ENCODE measurements at places on chromosomes 11 and 22. TPM values are rescaled to one million over a fixed set of nuclear protein-coding genes. Genes with fewer than 3 reads are reported as not detected.

DNA sequence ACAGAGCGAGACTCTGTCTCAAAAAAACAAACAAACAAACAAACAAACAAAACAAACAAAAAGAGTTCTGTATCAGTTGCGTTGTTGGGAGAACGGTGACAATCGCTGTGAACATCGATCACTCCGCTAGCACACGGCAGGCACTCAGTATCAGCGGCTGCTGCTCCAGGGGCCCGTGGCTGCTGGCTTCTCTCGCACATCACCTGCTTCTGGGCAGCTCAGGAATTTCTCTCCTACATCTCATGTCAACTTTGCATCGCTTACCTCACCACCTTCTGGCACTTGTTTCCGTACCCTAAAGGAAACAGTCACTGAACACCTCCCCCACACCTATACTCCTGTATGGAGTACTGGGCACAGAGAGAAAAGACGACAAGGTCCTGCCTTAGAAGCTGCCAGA, 70.3 kb upstream of the WNT7B start:
- no peak overlapping the region for H3K4me3 ChIP-seq
- no peak for DNase-seq

- peaks cover 38% of the 10 kb centered on the region for H3K4me1 ChIP-seq
- no peaks in the 10 kb centered on the region for H3K27me3 ChIP-seq
- no peak overlapping the region for H3K27ac ChIP-seq
- DNase-seq = no peak
Measured at GRCh38 chr11:27418356-27418755, 54.2 kb downstream of the LGR4 start.

DNA sequence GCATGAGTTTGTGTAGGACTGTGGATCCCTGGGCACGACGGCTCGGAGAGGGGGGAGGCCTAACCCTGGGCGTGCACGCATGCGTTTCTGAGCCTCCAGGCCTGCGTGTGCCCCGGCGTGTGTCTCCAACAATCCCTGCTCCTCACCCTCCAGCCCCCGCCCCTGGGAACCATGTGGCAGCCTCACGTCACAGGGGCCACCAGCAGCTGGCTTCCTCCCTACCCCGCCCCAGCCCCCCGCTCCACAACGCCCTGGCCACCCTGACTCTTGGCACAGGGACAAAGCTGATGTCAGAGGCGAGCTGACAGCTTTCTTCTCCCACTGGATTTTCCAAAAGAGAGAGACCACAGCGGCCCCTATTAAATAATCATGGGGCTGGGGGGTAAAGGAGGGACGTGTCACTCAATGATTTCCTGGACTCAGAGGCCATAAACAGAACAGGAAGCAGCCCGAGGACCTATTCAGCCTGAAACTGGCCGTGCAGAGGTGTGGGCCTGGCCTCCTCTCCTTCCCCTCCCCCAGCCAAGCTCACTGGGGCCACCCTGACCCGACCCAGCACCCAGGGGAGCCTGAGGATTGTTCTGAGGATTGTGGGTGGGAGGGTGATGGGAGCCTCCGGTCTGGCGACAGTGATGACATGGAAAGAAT, 6.8 kb upstream of the LIF start:
- H3K4me3 ChIP-seq = no peak overlapping the region
- H3K36me3 ChIP-seq = no peaks in the 10 kb centered on the region
- H3K27ac ChIP-seq = peak overlapping the region; percentile 84
- no peak for DNase-seq

DNA sequence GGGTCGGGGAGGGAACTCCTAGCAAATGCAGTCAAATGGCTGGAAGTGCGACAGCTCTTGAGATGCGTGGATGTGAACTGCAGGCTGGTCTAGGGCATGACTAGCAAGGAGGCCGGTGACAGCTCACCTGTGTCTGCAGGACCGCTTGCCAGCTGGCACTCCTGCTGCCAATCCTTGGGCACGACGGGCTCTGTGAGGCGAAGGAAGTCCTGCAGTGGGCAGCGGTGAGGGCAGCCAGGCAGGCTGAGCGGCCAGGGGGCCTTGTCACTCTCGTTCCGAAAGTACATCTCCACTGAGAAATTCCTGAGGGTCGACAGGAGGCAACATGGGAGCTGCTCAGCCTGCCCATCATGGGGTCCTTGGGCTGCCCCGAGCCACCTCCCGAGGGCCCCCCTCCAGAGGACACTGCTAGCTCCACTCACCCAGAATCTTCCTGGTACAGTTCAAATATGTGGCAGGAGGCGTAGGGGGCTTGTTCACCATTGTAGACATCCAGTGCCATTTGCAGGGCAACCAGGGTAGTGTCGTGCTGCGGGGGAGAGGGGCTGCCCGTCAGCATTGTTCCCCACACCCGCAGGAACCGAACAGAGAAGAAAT, 5.9 kb downstream of the ACP2 start:
- peaks cover 49% of the 10 kb centered on the region for H3K36me3 ChIP-seq
- H3K4me1 ChIP-seq = peaks cover 9% of the 10 kb centered on the region
- no peak for DNase-seq
- H3K4me3 ChIP-seq = no peak overlapping the region
- H3K27ac ChIP-seq = no peak overlapping the region

GRCh38 chr22:29994943-29995342, 85.3 kb upstream of the HORMAD2 start:
- H3K4me3 ChIP-seq = no peak overlapping the region
- H3K4me1 ChIP-seq = peaks cover 13% of the 10 kb centered on the region
- no peak overlapping the region for H3K27ac ChIP-seq
- H3K36me3 ChIP-seq = peaks cover 18% of the 10 kb centered on the region

DNA sequence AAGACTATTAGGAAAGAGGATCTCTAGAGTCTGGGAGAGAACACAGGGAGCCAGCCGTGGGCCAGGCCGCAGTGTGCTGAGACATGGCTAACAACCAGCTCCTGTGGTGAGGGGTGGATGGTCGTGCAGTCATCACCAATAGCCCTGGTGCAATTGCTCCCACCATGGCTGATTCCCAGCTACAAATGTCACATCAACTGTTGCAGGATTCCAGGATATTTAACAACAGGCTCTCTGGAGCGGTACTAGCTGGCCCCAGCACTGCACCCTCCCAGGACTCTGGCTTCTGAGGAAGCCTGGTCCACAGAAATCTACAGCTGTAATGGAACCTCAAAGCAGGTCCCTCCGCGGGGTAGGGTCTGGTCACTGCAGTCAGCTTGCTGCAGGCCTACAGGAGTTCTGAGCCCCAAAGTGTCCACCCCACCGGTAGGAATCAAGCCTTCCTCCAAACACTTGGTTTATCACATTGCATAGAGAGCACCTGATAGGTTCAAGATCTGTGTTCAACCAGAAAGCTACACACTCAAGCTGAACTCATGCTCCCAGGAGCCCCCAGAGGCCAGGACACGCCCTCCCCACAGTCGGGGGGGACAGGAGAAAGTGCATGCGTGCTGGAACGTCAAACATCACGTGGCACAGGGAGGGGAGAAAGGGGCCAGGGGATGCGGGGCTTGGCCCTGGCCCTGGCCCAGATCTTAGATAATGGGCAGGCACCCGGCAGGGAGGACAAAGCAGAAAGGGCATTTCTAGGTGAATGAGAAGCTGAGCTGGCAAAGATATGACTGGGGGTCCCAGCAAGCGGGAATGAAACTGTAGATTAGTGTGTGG, 609.0 kb downstream of the TBC1D22A start:
- H3K4me3 ChIP-seq = no peak overlapping the region
- H3K36me3 ChIP-seq = no peaks in the 10 kb centered on the region
- no peaks in the 10 kb centered on the region for H3K4me1 ChIP-seq
- no peak overlapping the region for H3K27ac ChIP-seq

GRCh38 chr11:105024394-105024793, 1.4 kb upstream of the CASP5 start:
- H3K36me3 ChIP-seq = no peaks in the 10 kb centered on the region
- H3K4me1 ChIP-seq = no peaks in the 10 kb centered on the region
- no peak overlapping the region for H3K4me3 ChIP-seq
- no peaks in the 10 kb centered on the region for H3K27me3 ChIP-seq
- no peak overlapping the region for H3K27ac ChIP-seq

DNA sequence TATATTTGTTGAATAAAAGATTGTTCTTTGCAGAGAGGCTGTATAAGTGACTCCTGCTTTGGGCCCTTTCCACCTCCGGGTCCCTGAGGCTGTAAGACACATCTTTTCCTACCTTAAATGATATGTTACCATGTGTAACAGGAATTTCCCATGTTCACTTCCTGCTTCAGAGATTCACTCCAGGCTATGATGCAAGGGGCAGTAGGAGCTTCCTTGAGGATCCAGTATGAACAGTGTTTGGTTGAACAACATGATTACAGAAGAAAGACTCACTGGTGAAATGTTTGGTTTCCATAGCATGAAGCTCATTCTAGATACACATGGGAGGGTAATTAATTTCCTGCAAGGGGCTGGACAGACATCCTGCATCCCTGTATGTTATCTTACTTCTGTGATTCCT, 25.6 kb upstream of the ZDHHC13 start:
- no peaks in the 10 kb centered on the region for H3K36me3 ChIP-seq
- H3K4me3 ChIP-seq = no peak overlapping the region
- peaks cover 19% of the 10 kb centered on the region for H3K27me3 ChIP-seq
- H3K4me1 ChIP-seq = no peaks in the 10 kb centered on the region

DNA sequence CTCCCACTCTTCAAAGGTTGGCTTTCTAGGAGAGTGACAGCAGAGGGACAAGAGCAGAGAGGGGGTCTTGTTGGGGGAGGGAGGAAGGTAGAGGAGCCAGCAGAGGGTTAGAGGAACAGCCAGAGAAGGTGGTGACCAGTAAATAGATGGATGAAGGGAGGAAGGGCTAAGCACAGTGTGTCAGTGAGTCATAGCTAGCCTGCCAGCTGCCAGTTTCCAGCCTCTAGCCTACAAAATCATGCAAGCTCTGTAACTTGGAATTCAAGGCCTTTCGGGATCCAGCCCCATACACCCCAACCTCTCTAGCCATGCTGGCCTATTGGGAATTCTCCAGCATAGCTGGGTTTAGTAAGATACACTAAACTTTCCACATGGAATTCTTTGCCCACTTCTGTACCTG, 147.4 kb upstream of the TEAD1 start:
- H3K27ac ChIP-seq = peak overlapping the region; percentile 42
- DNase-seq = no peak
- no peak overlapping the region for H3K4me3 ChIP-seq
- H3K36me3 ChIP-seq = peaks cover 37% of the 10 kb centered on the region
- peaks cover 5% of the 10 kb centered on the region for H3K4me1 ChIP-seq

DNA sequence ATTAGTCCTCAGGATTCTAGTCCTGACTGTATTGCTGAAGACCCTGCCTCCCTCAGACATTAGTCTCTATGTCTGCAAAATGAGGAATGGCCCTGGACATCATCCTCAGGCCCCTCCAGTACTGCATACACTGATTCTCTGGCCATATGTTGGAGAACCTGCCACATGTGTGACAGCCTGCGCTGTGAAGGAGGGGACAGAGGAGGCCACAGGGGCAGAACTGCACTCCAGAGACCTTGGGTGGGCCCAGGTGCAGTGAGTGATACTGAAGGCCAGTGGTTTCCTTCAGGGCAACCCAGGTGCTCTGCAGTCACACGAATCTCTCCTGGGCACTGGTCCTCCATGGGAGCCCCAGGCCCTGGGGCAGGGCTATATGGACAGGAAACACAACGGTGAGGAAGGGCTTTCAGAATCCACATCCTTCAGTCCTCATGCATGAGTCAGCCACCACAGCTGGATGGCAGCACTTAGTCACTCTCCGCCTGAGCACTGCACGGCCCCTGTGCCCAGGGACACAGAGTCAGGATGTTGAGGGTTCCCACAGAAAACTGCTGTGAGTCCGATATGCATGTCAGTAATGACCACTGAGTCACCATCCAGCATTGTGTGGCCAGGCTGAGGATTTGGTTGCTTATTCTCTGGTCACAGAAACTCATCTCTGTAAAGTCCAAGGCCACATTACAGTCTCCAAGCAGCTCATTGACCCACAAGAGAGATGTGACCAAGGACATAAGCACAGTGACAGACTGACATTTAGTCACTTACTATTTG, 39.7 kb downstream of the ME3 start:
- H3K27me3 ChIP-seq = no peaks in the 10 kb centered on the region
- no peak overlapping the region for H3K4me3 ChIP-seq
- H3K36me3 ChIP-seq = no peaks in the 10 kb centered on the region
- peak; percentile 90 for DNase-seq
- H3K4me1 ChIP-seq = peaks cover 58% of the 10 kb centered on the region

The TIMM10B gene
- total RNA-seq = 27.0 TPM

The MRPL23 gene
- total RNA-seq = 29.2 TPM

The CPT1A gene
- total RNA-seq = 109 TPM

The C11orf42 gene
- not detected for total RNA-seq
